Stomach (tissue), 19 donors: ENCODE measurements at places on chromosomes 11 and 22. TPM values are rescaled to one million over a fixed set of nuclear protein-coding genes. Genes with fewer than 3 reads are reported as not detected.

DNA sequence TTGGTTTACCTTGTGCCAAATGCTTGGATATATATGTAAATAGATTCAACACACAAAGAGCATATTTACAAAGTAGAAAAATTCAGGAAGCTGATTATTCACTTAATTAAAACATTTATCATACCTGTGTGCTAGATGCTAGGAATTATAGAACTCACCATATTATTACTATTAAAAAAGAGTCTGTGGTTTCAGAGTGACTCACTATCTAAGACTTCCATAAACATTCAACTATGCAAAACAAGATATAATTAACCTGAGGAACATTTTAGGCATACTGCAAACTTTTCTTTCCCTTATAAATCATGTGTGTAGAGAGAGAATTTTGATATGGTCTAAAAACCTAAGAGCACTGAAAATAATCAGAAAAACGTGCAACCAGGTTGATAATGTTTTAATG lies 27.3 kb downstream of the CTSC start:
- H3K27ac ChIP-seq, result no peak overlapping the region
- no peaks in the 10 kb centered on the region for H3K27me3 ChIP-seq
- H3K4me1 ChIP-seq, result no peaks in the 10 kb centered on the region
- H3K36me3 ChIP-seq, result peaks cover 33% of the 10 kb centered on the region
- H3K4me3 ChIP-seq, result no peak overlapping the region
- no peak for DNase-seq

GRCh38 chr11:108984523-108984922 lies 319.7 kb downstream of the DDX10 start:
- H3K27ac ChIP-seq, result no peak overlapping the region
- H3K4me3 ChIP-seq, result no peak overlapping the region
- H3K27me3 ChIP-seq, result no peaks in the 10 kb centered on the region
- DNase-seq, result no peak
- H3K36me3 ChIP-seq, result no peaks in the 10 kb centered on the region

GRCh38 chr22:16815073-16815472 lies 10.1 kb downstream of the XKR3 start:
- no peak for DNase-seq
- H3K27me3 ChIP-seq, result no peaks in the 10 kb centered on the region
- no peaks in the 10 kb centered on the region for H3K4me1 ChIP-seq
- no peak overlapping the region for H3K4me3 ChIP-seq

GRCh38 chr11:65928667-65929066 lies 9.4 kb downstream of the DRAP1 start:
- peaks cover 9% of the 10 kb centered on the region for H3K4me1 ChIP-seq
- no peak for DNase-seq
- no peaks in the 10 kb centered on the region for H3K27me3 ChIP-seq
- peaks cover 5% of the 10 kb centered on the region for H3K36me3 ChIP-seq
- H3K4me3 ChIP-seq, result no peak overlapping the region

- H3K27ac ChIP-seq, result no peak overlapping the region
- H3K36me3 ChIP-seq, result no peaks in the 10 kb centered on the region
These were observed 1123.3 kb downstream of the BRD1 start for GRCh38 chr22:48704335-48704734.

- H3K4me1 ChIP-seq, result peaks cover 23% of the 10 kb centered on the region
- no peak overlapping the region for H3K27ac ChIP-seq
- H3K4me3 ChIP-seq, result no peak overlapping the region
- peaks cover 38% of the 10 kb centered on the region for H3K27me3 ChIP-seq
These were observed 15.8 kb upstream of the TCF20 start for GRCh38 chr22:42286205-42286604.

GRCh38 chr11:112042161-112042960 lies 17.2 kb downstream of the DLAT start:
- no peak overlapping the region for H3K4me3 ChIP-seq
- H3K36me3 ChIP-seq, result peaks cover 30% of the 10 kb centered on the region
- no peak overlapping the region for H3K27ac ChIP-seq
- H3K4me1 ChIP-seq, result no peaks in the 10 kb centered on the region

- no peak for DNase-seq
- H3K27me3 ChIP-seq, result no peaks in the 10 kb centered on the region
- no peak overlapping the region for H3K27ac ChIP-seq
- H3K4me1 ChIP-seq, result peaks cover 4% of the 10 kb centered on the region
- no peak overlapping the region for H3K4me3 ChIP-seq
These were observed 40.8 kb upstream of the PAMR1 start for GRCh38 chr11:35566181-35566580.

DNA sequence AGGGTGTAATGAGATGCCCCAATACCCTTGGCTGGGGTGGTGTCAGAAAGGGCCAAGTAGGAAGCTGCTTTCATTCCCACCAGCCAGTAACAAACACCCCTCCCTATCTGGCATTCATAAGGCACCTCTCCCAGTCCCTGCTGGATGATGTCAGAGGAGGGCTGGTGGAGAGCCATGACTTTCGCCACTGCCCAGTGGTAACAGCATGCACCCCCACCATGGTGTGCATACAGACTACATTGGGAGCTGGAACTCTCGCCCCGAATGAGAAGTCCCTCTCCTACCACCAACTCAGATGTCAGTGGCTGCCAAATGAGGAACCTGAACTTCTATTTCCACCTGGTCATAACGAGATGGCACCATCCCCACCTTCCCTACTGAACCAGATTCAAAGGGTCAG lies 73.3 kb downstream of the SGSM3 start:
- no peak for DNase-seq
- no peaks in the 10 kb centered on the region for H3K27me3 ChIP-seq
- peaks cover 21% of the 10 kb centered on the region for H3K4me1 ChIP-seq
- no peak overlapping the region for H3K4me3 ChIP-seq
- no peak overlapping the region for H3K27ac ChIP-seq

FJX1 gene
- total RNA-seq, result 0.45 TPM

NAALADL1 gene
- 5.1 TPM for total RNA-seq

CDC45 gene
- total RNA-seq, result not detected

TALDO1 gene
- 85.9 TPM for total RNA-seq

RIMBP3B gene
- total RNA-seq, result not detected

OR56A1 gene
- not detected for total RNA-seq
